ENCODE measurements at places on chromosomes 5 and 9.

GRCh38 chr9:134128727-134129679, 6.9 kb upstream of the WDR5 start:
- DNase-seq, result peak; percentile 24

DNA sequence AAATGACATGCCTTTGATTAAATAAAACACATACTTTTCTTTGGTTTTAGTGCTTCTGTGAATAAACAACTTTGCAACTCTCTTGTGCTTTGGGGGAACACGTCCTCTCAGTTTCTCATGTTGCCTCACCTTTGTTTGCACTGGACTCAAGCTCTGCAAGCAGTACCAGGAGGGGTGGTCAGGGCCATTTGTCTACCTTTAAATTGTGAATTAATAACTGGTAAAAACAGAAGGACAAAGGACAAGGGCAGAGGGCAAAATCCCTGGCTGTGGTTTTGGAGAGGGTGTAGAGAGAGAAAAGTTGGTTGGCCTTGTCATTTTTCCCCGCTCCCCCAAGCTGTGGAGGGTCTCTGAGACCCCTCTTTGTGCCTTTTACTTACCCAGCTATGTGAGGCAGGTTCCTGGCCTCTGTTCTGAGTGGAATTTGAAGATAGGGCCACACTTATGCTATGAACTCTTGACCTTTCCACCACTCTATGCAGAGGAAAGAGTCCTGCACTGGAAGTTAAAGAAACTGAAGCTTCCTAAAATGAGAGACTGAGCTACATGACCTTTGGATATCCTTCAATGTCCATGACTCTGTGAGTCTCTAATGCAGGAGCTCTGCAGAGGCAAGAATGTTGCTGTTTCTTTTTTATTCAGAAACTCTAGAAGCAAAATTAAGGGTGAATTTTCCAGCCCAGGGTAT, 55.1 kb upstream of the MOCS2 start:
- no peak for DNase-seq

DNA sequence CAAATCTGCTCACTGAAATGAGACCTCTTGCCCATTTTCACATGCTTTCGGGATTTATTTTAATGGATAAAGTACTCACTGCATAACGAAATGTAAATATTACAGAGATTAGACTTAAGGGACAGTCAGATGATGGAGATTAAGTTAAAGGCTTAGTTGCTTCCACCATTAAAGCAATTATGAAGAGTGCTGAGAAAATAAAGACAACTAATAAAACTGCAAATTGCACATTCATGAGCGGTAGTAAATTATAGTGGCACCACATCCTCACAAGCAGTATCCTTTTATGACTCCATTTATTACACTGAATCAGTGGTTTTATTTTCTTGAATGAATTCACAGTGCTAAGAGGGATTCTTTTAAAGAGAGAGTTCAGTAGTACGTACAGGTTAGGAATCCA, 76.2 kb upstream of the TMED7 start:
- DNase-seq, result no peak

GRCh38 chr9:21267485-21268346, 27.9 kb upstream of the IFNA14 start:
- DNase-seq, result no peak

GRCh38 chr5:175096469-175097165, 347.4 kb downstream of the DRD1 start:
- DNase-seq, result no peak

DNA sequence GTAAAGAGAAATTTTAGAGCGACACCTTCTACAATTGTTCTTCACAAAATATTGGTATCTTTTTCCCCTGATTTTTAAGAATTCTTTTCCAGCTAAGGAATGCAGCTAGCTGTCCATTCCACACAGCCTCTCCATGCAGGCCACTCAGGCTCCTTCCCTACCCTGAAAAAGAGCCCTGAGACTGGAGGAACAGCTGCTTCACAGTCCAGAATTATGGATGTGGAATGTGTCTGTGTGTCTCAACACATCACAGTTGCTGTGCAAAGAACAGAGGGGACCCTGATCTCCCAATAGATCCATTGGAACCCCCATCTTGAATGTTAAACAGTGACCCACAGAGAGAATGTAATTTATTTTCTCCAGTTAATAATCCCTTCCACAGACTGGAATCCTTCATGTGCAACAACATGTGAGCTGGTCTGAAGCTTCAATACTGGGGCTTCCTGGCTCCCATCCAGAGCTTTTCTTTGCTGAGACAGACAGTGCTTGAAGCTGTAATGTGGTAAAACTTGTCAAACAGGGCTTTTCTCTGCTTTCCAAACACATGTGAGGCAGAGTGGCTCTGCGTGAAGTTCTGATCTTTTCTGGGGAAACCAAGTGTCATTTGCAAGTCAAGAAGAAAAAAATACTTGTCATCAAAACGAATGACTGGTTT, 53.3 kb upstream of the SMC5 start:
- no peak for DNase-seq

- DNase-seq, result no peak
Observed at GRCh38 chr5:31385774-31386537, 145.9 kb downstream of the DROSHA start.

DNA sequence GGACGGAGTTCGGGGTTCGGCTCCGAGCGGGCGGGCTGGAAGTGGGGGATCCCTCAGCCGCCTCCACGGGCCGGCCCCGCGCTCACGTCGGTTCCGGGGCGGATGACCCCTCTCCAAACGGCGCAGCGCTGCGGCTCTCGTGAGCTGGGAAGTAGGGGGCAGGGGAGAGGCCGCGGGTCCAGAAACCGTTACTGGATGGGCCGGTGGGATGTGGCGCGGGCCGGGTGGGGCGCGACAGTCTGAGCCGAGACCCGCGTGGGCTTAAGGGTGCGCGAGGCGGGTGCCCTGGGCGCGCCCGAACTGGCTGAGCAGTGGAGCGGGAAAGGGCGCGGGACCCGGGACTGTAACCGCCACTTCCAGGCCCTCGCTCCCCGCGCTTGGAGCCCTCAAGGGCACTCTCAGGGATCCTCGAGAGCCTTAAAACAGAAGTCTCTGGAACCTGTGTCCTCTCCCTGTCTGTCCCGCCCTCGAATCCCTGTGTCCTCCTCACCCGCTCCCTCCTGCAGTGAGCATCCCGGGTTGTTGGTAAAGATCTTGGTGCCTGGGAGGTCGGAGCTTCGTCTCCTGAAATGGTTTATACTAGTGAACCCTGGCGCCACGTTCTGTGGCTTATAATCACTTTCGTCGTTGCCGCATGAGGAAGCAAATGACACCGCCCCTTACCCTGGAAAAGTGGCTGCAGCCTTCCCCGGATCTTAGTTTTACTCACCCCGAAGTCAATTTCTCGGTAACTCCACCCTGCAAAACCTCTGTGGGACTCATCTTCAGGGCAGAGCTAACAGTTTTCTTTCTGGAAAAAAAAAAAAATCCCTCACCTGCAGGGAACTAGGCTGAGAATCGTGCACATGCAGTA, 571 bp upstream of the MARCHF11 start:
- no peak for DNase-seq

Measured in NCI-H2107 (cell line).